ENCODE measurements at places on chromosomes 12 and 14. TPM values are rescaled to one million over a fixed set of nuclear protein-coding genes. Genes with fewer than 3 reads are reported as not detected.

OSBPL8 gene
- polyA plus RNA-seq, result 25.6 TPM

CMA1 gene
- polyA plus RNA-seq, result not detected

HNRNPA1 gene
- 2,590 TPM for polyA plus RNA-seq

MSI1 gene
- polyA plus RNA-seq, result not detected

TTC9 gene
- polyA plus RNA-seq, result not detected

Measured in K562 (cell line).